ENCODE measurements at places on chromosomes 3 and 15.
A peak's percentile ranks its signal among the peaks of the same experiment; 100 is the strongest.

DNA sequence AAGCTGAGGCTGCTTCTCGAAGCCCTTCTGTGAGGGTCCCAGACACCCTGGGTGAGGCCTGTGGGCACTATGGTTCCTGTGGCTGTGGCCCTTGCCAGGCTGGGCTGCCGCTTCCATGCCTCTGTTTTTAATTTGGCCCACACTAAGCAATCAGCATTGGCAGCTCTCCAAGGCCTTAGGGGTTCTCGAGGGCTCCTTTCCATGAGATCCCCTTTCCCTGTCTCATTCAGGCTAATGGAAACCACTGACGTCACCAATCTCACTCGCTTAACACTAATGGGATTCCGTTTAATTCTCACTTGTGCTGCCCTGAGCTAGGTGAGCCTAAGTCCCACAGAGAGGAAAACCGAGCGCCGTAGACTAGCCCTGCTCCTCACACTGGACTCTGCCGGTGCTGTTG, 60.2 kb upstream of the RAB6B start:
- peak; percentile 68 for DNase-seq

GRCh38 chr3:141454054-141454453, 32.8 kb upstream of the RASA2 start:
- no peak for DNase-seq

DNA sequence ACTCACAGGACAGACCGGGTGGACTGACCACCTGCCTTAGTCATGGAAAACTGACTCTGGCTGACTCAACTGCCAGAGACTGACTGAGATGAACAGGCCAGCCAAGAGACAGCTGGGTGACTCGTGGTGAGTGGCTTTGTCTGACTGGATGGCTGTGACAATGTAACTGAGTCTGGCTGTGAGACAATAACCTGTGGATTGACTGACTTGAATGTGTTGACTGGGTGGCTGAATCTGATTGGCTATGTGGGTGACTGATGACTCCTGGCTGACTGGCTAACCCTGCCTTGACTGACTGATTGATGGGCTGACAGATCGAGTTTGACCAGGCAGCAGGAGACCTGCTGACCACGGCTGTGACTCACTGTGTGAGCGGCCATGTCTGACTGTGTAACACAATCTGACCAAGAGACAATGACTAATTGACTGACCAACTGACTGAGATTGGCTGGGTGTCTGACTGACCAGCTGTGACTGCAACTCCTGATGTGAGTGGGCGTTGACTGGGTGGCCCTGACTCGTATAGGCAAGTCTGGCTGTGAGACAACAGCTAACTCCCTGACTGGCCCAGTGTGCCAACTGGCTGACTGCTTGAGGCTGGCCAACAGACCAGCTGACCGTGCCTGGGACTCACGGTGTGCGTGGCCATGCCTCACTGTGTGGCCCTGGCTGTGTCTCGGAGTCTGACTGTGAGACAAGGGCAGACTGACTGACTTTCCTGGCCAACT, 509.1 kb downstream of the SHQ1 start:
- no peak for DNase-seq

DNA sequence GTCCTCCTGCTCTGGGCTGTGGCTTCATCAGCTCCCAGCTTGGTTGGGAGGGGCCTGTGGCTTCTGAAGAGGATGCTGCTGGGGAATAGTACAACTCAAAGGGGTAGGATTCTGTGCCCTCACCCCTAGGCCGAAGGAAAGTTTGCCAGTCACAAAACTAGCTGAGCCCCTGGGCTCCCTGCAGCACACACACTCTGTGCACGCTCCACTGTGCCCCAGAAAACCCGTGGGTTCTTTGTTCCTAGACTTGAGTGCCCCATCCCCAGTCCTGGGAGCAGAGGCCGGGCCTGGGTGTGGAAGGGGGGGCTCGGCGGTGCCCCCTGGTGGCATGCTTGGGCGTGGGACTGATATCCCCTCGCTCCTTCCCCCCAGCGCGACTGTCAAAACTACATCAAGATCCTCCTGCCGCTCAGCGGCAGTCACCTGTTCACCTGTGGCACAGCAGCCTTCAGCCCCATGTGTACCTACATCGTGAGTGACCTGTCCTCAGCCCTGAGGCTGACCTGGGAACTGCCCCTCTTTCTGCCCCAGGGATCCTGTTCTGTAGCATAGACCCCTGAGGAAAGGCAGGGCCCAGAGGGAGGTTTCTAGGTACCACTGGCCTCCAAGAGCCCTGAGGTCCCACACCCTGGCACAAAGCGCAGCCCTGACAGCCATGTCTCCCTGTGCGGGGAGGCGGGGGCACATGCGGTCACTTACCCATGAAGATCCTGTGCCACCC, 14.2 kb downstream of the CIB1 start:
- DNase-seq: no peak

- DNase-seq: no peak
These were observed 72.3 kb upstream of the ZNF280D start for GRCh38 chr15:56805466-56806147.

GRCh38 chr3:128524374-128525299, 31.6 kb upstream of the GATA2 start:
- no peak for DNase-seq

DNA sequence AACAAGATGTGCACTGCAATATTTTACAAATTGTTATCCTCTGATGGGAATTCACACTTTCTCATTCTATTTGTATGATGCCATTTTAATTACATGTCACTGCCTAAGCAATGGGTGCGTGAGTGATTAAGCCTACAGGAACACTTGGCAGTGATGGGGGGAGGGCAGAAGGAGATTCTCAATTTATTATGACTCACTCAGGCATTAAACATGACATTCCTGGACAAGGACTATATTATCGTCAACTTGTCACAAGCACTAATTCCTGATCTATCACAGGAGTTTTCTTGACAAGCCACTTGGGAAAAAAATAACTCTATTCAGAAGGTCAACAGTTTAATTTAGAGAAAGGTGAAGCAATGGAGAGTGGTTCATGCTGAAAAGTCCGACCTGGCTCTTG, 556.8 kb downstream of the NSUN3 start:
- DNase-seq: no peak

DNA sequence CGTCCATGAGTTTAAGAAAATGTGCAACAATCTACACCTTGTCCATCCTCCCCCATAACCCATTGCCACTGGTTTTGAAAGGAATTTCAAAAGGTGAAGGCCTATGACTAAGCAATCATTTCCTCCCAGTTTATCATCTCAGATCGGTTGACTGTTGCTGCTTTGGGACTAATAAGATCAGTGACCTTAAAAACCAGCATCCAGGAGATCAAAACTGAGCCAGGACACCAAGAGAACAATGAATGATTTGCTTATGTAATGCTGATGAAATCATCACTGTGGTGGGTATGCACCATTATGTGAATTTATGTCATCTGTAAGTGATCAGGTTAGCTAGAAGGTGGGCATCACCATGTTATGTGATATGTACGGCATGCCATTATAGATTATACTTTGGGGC, 195.5 kb downstream of the SSR3 start:
- DNase-seq: no peak

- no peak for DNase-seq
These were observed 151.0 kb downstream of the CD47 start for GRCh38 chr3:107939691-107940442.

DNA sequence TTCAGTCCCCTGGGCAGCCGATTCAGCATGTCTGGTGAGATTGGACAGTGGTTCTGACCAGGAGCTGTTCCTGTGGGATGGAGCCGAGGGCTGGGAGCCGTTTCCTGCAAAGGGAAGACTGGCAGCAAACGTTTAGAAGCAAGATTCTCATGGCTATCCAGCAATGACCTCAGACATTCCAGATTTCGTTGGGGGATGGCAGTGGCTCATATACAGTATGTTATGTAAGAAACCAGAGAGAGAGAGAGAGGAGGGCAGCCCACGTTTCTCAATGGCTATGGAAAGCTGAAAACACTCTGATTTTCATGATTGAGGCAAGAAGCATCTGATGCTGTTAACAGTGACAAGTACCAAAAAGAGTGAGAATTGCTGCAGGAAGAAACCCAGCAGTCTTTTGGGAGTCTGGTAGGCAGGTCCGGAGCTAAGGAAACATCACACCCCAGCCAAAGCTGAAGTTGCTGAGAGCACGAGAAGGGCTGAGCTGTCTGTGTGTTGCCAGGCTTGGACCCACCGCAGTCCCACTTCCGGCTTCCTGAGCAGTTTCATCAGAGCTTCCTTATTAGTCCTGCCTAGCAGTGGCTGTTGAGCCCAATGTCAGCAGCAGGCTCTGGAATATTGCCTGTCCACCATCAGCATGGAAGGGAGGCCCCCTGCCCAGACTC, 25.6 kb upstream of the VPS8 start:
- no peak for DNase-seq

DNA sequence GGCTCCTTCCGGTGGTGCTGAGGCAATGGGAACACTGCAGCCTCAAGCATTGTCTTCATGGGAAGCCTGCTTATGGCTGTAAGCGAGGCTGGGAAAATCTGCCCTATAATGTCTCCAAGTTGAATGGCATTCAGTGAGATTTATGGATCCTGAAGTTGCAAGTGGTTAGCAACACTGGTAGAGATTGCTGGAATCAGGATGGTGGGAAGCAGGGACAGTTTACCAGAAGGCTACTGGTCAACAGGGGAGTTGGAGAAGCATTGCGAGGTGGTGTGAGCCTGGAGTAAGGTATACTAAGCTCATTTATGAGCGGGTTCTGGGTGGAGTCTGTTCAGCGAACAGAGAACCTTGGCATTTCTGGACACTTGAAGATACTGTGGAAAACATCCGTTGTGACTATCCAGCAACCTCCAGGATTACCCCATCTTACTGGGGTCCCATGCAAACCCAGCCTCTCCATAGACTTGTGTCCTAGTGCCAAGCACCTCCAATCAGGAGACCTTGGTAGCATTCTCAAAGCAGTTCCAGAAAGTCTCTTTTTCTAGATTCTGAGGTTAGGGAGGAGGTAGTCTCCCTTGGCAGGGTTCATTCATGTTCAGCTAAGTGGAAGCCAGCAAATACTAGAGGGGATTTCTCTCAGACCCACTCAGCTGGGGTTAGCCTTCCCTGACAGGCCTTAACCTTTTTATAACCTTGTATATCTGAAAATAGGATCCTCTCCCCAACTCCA, 7.3 kb downstream of the RPSA start:
- no peak for DNase-seq

DNA sequence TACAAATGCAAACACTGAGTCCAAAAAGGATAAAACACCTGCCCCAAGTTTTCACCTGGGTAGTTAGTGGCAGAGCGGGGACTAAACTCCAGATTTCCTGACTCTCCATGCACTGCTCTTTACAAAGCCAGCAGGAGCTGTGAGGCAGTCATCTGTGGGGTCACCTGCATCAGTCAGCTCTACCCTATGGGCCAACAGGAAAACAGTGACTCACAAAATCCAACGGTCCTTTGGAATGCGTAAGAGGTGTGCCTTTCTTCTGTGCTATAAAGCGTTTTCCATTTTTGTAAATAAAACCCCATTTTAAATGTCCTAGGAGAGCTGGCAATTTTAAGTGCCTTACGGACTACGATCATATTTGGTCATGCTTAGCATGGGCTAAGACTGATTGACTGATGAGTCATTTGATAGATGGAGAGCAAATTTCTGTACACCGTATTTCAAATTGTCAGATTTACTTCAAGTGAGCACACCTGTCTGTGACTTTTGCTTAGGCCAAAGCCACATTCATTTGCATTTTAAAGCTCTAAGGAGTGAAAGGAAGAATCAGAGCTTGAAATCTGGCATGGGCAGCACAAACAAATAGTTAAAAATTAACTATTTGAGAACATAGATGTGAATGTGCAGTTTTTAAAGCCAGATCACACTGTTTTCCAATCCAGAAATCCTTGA, 4.4 kb upstream of the COL8A1 start:
- DNase-seq: no peak

DNA sequence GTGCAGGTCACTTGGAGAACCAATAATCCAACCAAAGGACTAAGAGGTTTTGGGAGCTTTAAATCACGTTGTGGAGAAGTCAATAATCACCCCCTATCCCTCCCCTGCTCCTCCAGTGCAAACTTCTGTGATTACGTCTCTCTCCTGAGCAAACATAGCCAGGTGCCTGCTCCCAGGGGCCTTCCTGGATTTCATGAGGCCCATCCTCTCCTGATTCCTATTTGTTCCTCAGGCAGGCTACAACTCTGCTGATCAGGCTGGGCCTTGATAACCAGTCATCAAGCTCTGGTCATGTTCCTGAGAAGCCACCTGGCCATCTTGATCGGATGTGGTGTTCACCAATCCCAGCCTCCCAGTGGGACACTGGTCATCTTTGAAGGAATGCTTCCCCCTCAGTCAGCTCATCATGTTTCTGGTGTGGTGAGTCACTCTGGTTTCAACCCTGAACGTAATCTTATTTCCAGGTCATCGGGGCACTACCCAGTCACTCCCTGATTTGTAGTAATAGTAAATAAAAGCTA, 2.9 kb upstream of the ZNF710 start:
- no peak for DNase-seq

- no peak for DNase-seq
These were observed 2.9 kb downstream of the TNFSF10 start for GRCh38 chr3:172520301-172520831.
